ENCODE measurements at places on chromosomes 1 and 21. TPM values are rescaled to one million over a fixed set of nuclear protein-coding genes. Genes with fewer than 3 reads are reported as not detected.
A peak's percentile ranks its signal among the peaks of the same experiment; 100 is the strongest.

GRCh38 chr1:214255509-214255908 lies 25.4 kb upstream of the SMYD2 start:
- no peak for DNase-seq
- H3K4me1 ChIP-seq, result peaks cover 7% of the 10 kb centered on the region
- H3K27ac ChIP-seq, result no peak overlapping the region
- no peaks in the 10 kb centered on the region for H3K36me3 ChIP-seq
- peaks cover 59% of the 10 kb centered on the region for H3K27me3 ChIP-seq

DNA sequence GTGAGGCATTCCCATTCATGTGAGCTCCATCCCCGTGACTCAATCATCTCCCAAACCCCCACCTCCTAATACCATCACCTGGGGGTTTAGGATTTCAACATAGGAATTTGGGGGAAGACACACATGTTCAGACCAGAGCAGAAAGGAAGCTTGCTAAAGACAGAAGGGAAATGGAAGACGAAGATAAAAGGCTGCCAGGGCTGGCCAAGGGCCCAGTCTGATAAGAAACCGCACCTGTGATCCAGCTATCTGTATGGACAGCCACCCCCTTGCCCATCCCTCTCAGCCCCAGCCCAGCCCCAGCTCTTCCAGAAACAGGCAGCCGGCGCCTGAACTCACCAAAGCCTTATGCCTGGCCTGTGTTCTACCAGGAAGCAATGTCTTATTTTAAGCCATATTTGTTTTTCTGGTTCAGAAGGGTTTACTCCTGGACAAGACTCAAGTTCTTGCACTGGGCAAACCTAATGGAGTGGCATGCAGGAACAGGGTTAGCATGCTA lies 198.4 kb upstream of the VAMP3 start:
- DNase-seq, result no peak
- no peaks in the 10 kb centered on the region for H3K27me3 ChIP-seq
- H3K4me3 ChIP-seq, result no peak overlapping the region
- no peaks in the 10 kb centered on the region for H3K36me3 ChIP-seq
- H3K27ac ChIP-seq, result no peak overlapping the region

Gene CNR2
- 2.1 TPM for total RNA-seq

Gene CRABP2
- 4.6 TPM for total RNA-seq

DNA sequence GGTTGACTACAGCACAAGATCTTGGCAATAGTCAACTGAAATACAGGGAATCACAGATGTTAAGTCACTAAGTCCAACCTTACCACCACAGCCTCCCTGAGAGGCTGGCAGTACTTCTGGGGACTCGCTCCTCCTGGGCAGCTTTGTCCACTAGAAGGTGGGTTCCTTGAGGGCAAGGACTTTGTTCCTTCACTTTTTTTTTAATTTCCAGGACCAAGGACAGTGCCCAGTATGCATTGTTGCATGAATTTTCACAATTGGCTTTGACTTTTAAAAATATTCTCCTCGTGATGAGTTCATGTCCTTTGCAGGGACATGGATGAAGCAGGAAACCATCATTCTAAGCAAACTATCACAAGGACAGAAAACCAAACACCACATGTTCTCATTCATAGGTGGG lies 96.7 kb upstream of the IGSF21 start:
- no peak for DNase-seq
- H3K36me3 ChIP-seq, result no peaks in the 10 kb centered on the region
- H3K4me3 ChIP-seq, result no peak overlapping the region
- no peak overlapping the region for H3K27ac ChIP-seq
- H3K4me1 ChIP-seq, result no peaks in the 10 kb centered on the region

DNA sequence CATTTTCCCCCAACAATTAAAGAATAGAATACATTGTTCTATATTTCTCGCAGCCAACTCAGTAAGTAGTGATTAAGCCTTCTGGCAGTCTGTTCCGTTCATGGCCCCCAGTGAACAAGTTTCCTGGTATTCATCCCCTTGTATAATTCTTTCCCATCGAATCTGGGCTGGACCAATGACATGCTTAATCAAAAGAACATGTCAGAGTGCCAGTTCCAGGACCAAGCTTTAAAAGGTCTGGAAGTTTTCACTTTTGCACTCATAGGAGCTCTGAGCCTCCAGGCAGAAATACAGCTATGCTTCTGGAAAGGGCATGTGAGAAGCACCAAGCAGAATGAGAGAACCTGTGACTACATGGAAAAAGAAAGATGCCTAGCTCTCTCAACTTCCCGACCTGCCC lies 22.5 kb upstream of the DPYD start:
- H3K4me1 ChIP-seq, result peaks cover 15% of the 10 kb centered on the region
- H3K36me3 ChIP-seq, result no peaks in the 10 kb centered on the region
- no peak overlapping the region for H3K27ac ChIP-seq
- no peak for DNase-seq

GRCh38 chr1:83100133-83100532 lies 898.8 kb downstream of the TTLL7 start:
- no peaks in the 10 kb centered on the region for H3K27me3 ChIP-seq
- no peaks in the 10 kb centered on the region for H3K36me3 ChIP-seq
- H3K4me3 ChIP-seq, result no peak overlapping the region
- H3K27ac ChIP-seq, result no peak overlapping the region
- no peak for DNase-seq

Gene GBP7
- total RNA-seq, result 1.3 TPM

Gene NPR1
- not detected for total RNA-seq

GRCh38 chr1:33155877-33156538 lies 25.8 kb downstream of the TRIM62 start:
- H3K4me3 ChIP-seq, result no peak overlapping the region
- H3K4me1 ChIP-seq, result no peaks in the 10 kb centered on the region
- no peaks in the 10 kb centered on the region for H3K27me3 ChIP-seq
- H3K27ac ChIP-seq, result no peak overlapping the region
- no peaks in the 10 kb centered on the region for H3K36me3 ChIP-seq

DNA sequence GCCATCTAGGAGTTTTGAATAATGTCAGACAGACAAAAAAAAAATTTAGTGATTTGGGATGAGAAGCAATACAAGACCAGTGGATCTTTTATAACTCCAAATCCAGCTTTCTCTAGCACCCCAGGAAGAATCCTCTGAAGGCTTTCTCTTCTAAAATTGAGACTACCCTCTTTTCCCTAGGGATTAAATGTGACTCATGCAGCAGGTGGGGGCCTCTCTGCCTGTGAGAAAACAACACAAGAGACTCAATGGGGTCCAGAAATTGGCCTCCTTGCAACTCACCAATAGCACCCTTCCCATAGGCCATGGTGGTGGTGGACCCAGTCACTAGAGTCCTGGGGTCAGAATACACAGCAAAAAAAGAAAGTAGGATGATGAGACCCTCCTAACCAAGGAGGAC lies 120.3 kb upstream of the ATP1A1 start:
- H3K27me3 ChIP-seq, result no peaks in the 10 kb centered on the region
- peaks cover 2% of the 10 kb centered on the region for H3K4me1 ChIP-seq
- H3K4me3 ChIP-seq, result no peak overlapping the region
- no peak overlapping the region for H3K27ac ChIP-seq
- no peak for DNase-seq

DNA sequence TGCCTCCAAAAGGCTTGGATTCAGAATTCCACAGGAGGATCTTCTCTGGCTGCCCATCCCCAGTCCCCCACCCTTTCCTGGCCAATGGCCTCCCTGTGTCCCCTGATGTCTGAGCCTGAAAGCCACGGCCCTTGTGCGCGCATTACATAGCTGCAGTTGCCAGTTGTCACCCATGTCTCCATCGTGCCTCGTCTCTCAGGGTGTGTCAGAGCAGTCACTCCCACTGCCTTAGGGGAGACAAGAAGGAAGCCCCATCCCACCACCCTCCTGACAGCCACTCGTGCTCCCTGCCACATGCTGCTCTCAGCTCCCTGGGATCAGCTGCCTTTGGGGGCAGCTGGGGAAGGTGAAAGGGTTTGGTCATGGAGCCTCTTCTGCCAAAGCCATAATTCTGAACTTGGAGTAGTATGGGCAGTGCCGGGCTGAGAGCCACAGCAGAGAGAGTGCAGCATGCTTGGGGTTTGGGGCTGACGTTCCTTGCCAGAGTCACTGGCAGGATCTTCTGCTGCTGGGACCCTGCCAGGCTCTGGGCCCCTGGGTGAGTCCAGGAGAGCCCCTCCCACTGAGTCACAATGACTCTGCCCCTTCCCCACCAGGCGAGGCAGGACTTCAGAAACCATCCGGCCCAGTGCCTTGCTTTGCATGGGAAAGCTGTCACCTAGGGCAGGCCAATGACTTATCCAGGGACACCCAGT lies 285.9 kb upstream of the VAMP3 start:
- H3K4me1 ChIP-seq, result no peaks in the 10 kb centered on the region
- H3K4me3 ChIP-seq, result no peak overlapping the region
- H3K36me3 ChIP-seq, result no peaks in the 10 kb centered on the region
- peaks cover 7% of the 10 kb centered on the region for H3K27me3 ChIP-seq
- DNase-seq, result no peak

DNA sequence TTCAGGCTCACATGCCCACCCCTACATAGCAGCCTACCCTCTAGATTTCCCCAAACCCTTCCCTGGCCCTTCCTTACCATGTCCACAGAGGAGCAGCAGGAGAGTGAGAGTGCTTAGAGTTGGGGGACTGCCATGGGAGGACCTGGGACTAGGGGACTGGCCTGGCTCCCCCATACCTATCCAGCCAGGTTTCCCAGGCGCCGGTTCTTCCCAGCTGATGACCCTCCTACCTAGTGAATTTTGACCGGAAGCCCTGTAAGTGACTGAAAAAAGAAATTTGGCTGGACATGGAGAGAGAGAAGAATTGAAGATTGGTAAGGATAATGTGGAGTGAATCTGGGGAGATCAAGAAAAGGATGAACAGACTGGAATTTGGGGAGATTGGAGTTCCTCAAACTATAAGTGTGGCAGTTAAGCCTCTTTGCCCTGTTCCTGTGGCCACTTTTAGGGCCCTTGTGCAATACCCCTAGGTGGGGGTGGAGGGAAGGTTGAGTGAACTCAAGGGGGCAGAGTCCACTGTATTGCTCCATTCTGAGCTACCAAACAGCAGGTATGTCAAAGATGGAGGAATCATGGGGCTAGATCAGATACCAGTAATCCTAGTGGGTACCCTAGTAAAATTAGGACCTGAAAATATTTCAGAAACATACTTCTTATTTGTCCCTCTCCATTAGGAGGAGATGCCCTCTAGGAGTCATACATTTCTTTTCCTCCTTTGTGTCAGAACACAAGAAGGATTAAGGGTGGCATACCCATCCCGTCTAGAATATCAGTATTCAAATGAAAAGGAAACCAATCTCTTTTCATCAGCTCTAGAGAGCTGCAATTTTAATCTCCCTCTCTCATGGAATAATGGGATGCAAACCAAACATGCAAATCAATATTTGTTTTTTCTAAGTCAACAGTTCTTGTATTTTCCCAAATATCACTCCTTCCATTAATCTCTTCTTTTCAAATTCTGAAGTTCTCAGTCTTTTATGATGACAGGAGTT lies 1.2 kb downstream of the HJV start:
- H3K36me3 ChIP-seq, result no peaks in the 10 kb centered on the region
- no peak overlapping the region for H3K4me3 ChIP-seq
- no peak overlapping the region for H3K27ac ChIP-seq
- peaks cover 6% of the 10 kb centered on the region for H3K4me1 ChIP-seq
- peaks cover 40% of the 10 kb centered on the region for H3K27me3 ChIP-seq

- no peak overlapping the region for H3K27ac ChIP-seq
- H3K4me3 ChIP-seq, result no peak overlapping the region
- no peak for DNase-seq
- no peaks in the 10 kb centered on the region for H3K4me1 ChIP-seq
Observed at GRCh38 chr1:235809688-235810397, 56.9 kb downstream of the LYST start.

Gene ESPN
- 0.84 TPM for total RNA-seq

Gene UBL4B
- not detected for total RNA-seq

Gene IVL
- total RNA-seq, result not detected

DNA sequence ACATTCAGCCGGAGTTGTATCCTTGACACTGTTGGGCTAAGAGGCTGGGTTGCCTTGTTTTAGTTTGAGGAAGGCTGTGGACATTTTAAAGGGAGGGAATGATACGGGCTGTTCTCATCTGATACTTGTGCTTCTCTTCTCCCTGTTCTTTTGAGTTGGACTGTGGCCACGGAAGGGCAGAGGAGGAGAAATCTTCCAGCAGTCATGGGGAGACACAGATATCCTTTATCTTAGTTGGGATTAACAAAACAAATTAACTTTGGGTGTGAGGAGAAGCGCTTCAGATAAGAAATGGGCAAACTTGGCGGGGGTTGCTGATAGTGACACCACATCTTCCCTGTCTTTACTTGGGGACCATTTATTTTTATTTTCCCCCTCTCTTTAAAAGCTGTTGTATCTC lies 138.8 kb downstream of the ROR1 start:
- no peaks in the 10 kb centered on the region for H3K4me1 ChIP-seq
- peaks cover 10% of the 10 kb centered on the region for H3K27me3 ChIP-seq
- H3K36me3 ChIP-seq, result no peaks in the 10 kb centered on the region
- H3K27ac ChIP-seq, result no peak overlapping the region

- H3K36me3 ChIP-seq, result no peaks in the 10 kb centered on the region
- H3K4me3 ChIP-seq, result peak overlapping the region; percentile 78
- H3K4me1 ChIP-seq, result peaks cover 16% of the 10 kb centered on the region
- H3K27me3 ChIP-seq, result peaks cover 59% of the 10 kb centered on the region
Observed at GRCh38 chr1:65147424-65148177, 402 bp upstream of the AK4 start.

DNA sequence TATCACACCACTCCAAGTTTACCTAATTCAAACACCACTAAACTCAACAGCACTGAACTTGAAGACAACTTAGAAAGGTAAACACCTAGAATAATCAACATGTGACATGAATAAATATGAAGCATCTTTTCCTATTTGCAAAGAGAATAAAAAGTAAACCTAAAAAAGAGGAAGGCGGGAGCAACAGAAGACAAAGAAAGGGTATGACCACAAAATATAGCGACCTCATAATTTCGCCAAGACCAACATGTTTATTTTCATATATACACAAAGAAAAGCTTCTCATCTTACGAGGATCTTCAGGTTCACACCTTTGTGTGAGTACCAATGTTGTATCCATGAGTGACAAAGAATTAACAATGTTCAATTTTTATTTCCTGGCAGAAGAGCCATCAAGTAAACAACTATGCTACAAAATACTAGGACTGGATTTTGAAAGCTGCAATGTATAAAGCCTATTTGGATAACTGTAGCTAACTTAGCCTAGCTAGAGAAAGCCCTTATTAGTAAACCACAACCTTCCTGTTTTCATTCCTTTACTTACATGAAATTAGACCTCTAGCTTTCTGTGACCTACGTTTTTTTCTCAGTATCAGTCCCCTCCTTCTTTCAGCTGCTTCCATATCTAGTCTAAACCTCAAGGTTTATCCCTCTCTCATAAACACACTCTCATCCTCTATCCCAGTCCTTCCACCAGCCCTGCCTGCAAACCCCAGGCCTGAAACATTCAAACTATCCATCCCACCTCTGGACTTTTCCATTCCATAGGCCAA lies 21.3 kb upstream of the PHTF1 start:
- DNase-seq, result no peak
- H3K36me3 ChIP-seq, result peaks cover 5% of the 10 kb centered on the region
- no peak overlapping the region for H3K27ac ChIP-seq
- peaks cover 16% of the 10 kb centered on the region for H3K4me1 ChIP-seq

DNA sequence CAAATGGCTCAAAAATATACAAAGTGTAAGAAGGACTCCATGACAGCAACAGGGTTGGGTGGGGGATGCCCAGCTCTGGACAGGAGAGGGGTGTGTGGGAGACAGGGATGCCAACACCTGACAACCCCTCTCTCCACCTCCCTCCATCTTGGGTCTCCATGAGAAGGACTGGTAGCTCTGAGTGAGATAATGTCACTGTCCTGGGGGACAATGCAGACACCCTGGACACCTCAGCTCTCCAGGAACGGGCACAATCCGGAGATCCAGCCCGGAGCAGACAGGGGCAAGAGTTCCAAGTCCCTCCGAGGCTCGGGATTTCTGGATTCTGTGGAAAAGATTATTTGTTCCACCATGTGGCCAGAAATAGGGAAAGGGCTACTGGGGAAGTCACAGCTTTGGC lies 122.5 kb downstream of the GLIS1 start:
- H3K4me3 ChIP-seq, result no peak overlapping the region
- no peak overlapping the region for H3K27ac ChIP-seq
- DNase-seq, result no peak
